ENCODE measurements at places on chromosomes 12 and 14.

- DNase-seq = no peak
Observed at GRCh38 chr12:57195611-57196371, 20.8 kb upstream of the NXPH4 start.

- DNase-seq = peak; percentile 64
Observed at GRCh38 chr14:65373671-65374039, 38.9 kb upstream of the FUT8 start.

DNA sequence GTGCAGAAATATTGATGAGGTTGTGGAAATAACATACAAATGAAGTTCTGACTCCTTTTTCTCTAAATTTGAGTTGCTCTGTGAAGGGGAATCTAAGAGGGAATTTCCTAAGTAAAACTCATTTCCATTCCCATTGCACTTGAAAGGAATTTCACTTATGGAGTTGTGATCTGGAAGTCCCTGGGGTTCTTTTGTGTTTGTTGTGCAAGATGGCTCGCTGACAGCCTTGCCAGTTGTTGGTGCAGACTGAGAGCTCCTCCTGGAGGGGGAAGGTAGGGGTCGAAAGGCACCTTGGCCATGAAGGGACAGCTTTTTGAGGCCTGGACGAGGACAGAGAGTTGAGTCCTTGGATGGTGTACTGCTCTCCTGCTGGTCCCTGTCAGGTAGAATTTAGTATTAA is 72.0 kb downstream of the C12orf56 start:
- no peak for DNase-seq

- no peak for DNase-seq
Observed at GRCh38 chr12:4526923-4527546, 11.7 kb upstream of the RAD51AP1 start.

- DNase-seq = no peak
Observed at GRCh38 chr12:13283867-13284266, 87.3 kb downstream of the EMP1 start.

DNA sequence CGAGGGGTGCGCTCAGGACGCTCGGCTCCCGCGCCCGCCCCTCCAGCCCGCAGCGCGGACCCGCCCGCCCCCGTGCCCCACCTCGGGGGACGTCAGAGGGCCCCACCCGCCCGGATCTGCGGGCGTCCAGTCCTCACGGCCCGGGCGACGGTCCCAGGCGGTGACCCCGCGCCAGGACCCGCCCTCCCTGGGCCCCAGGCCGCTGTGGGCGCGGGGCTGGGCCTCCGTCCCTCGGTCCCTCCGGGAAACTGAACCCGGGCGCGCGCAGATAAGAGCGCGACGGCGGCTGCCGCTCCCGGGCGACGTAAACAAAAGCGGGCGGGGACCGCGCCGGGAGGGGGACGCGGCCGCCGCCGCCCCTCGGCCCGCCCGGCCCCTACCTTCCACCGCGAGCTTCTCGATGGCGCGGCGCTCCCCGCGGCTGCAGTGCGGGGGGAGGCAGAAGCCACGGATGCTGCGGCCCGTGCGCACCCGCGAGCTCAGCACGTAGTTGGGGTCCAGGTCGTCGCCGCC is 1.1 kb downstream of the CKB start:
- no peak for DNase-seq

DNA sequence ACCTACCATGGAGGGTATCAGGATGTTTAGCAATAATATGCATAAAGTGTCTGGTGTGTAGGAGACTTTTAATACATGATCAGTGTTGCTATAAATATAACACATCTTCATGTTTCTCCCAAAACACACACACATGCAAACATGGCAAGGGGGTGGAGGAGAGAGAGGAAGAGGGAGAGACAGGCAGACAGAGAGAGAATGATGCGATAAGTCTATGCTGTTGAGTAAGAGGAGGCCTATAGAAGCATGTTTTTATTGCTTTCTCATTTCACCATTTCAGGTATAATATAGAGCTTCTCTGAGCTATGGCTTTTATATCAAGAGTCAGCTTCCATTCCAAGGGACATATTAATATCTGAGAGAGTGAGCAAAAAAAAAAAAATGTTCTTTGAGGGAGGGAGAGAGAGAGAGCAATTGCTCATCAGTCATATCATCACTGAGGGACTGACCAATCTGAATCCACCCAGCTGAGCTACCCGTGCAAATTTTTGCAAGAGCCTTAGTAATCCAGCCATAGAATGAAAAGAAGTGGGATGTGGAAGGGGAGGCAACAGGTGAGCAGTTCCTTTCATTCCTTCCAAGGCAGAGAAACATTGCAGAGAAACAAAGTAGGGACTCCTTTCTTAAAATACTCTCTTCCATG is 54.8 kb upstream of the RASSF8 start:
- DNase-seq = no peak

DNA sequence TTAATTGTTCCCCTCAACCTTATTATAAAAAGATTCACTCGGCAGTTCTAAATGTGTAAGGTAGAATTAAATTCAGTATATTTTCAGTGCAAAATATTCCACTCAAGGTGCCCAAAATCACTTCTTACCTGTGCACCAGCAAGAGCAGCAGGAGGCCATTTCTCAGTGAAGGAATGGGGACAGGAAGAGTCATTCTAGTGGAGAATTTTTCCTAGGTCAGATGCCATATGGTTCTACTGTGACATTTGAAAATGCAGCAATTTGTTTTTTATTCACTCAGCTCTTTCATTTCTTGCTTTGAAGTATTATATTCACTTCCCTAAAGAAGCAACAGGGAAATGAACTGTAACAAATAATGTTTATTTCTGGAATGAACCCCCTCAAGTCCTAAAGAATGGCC is 264.0 kb upstream of the SYT1 start:
- DNase-seq = no peak

DNA sequence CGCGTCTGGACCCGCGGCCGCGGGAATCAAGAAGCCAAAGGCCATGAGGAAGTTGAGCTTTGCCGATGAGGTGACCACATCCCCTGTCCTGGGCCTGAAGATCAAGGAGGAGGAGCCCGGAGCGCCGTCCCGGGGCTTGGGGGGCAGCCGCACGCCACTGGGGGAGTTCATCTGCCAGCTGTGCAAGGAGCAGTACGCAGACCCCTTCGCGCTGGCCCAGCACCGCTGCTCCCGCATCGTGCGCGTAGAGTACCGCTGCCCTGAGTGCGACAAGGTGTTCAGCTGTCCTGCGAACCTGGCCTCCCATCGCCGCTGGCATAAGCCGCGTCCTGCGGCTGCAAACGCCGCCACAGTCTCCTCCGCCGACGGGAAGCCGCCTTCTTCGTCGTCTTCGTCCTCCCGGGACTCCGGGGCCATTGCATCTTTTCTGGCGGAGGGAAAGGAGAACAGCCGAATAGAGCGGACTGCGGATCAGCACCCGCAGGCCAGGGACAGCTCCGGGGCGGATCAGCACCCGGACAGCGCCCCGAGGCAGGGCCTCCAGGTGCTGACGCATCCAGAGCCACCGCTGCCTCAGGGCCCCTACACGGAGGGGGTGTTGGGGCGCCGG is 1.0 kb downstream of the INSM2 start:
- no peak for DNase-seq

DNA sequence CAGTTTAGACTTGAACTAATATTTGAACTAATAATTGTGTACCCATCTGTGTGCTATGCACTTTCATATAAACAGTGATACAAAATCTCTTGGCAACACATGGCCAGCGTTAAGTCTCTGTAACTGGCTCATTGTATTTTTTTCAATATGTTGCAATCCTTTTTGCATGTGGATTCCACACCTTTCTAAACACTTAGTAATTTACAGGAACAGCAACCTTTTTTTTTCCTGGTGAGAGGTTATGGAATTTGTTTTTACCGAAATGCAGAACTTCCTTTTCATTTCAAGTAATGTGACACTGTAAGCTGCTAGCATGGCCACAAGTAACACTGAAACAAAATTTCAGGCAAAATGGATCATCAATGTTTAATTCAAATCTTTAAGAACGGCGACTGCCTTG is 45.4 kb upstream of the EPS8 start:
- DNase-seq = no peak

DNA sequence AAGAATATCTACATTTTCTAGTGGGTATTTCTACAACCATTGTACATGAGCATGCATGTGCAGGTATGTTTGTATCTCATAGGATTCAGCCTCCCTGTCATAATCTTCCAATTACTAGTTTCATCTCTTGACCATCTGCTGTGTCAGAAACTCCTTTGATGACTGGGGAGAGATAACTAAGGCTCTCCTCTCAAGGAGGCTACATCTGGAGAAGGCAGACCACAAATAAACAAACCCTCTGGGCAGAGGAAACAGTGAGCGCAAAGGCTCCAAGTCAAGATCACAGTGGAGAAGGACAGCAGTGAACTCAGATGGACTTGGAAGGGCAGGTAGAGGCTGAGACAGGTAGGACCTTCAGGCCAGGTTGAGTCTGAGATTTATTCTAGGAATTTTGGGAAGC is 166.4 kb downstream of the PELI2 start:
- no peak for DNase-seq

- DNase-seq = no peak
Observed at GRCh38 chr12:3821441-3821840, 51.8 kb downstream of the PARP11 start.

GRCh38 chr14:101494826-101495225 is 66.5 kb upstream of the DIO3 start:
- no peak for DNase-seq

DNA sequence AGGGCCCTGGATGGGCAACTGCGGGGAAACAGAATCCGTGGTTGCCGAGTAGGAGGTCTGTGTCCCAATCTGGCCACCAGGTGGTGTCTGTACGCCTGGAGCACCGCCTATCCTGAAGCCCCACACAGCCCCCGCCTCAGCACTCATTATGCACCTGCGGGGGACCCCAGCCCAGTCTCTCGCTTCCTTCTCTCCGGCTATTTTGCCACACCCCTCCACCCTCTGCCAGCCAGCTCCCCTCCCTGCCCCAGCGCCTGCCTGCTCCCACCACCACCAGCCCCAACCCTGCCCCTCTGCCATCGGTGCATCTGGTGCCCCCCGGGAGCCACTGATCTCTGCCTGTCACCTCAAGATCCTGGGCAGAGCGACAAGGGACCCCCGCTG is 2.2 kb upstream of the NXPH4 start:
- no peak for DNase-seq

- DNase-seq = no peak
Observed at GRCh38 chr12:102950107-102950949, 7.1 kb upstream of the ASCL1 start.

DNA sequence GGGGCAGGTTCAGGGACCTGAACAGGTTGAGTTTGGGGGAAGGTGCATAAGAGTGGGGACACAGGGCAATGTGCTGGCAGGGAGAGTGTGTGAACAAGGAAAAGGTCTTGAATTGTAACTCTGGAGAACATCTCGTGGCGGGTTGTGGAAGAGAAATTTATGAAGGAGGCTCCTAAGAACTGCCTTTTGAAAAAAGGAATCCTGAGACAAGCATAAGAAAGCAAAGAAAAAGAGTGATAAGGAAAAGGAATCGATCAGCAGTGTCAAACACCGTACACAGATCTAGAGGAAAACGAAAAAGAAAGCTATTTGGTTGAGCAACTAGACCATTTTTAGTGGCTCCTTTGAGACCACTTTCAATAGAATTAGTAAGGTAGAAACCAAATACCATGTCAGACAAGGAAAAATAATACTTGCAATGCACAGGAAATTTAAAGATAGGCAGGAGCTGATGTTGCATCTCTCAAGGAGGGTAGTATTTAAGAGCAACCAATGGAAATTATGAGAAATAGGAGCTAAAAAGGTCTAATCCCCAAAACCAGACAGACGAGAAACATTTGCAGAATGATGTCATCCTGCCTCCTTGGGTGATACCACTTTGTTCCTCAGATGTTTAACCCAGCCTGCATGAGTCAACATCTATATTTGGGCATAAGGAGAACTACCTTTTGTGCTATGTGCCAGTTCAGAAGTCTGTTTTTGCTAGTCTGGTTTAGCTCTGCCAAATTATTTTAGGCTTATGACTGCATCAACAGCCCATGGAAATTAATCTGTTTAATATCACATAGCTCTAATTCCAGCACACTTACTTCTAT is 64.5 kb upstream of the STK38L start:
- DNase-seq = peak; percentile 46

- no peak for DNase-seq
Observed at GRCh38 chr14:72064501-72064900, 132.3 kb downstream of the RGS6 start.

DNA sequence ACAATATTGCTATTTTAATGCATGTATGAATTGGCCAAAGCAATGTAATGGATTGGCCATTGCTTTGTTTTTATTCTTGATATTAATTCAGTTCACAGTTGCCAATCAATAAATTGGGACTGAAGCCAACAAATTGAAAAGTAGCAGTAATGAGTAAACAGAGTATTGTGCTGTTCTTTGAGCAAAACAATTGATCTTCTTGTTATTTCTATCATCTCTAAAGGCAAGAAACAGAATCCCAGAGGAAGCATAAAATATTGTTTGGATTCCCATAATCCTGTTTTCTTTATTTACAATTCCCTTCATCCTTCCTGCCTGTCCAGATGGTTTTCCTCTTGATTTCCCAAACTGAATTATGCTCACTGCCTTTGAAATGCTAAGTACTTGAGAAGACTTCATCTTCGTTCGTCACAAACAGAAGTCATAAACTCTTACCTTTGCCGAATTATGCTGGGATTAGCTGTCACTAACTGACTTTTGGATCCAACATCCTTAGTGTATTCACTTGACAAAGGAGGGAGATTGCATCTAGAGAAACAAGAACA is 85.9 kb downstream of the ST8SIA1 start:
- DNase-seq = no peak

DNA sequence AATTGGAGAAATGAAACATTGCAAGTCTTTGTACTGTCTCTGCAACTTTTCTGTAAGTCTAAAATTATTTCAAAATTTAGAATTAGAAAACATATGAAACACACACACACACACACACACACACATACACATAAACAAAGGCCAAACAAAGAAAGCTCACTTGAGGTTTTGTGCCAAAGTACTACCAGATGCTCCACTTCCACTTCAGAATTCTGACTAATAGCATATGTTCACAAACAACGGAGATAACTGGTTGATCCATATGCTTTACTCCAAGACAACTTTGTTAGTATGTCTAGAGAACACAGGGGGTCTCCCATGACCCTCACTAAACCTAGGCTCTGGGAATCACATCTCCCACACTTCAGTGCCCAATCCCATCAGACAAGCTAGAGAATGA is 133.8 kb upstream of the CLEC14A start:
- no peak for DNase-seq

DNA sequence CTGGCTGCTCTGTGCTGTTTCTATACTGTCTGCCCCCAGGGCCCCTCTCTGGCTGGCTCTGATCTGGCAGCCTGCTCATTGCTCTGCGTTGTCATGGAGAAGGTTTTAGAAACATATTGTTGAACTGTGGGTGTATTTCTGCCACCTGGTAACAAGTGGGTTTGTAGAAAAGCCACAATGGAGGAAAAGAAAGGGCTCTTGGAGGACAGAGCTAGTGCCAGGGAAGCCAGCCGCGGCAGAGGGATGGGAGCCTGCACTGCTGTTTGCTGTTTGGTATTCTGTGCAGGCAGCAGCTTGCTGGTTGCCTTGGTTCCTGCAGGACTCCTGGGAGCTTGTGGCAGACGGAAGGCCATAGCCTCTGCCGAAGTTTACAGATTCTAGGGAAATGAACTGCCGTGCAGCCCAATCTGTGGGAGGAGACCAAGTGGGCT is 15.1 kb downstream of the CCDC177 start:
- peak; percentile 73 for DNase-seq
